ENCODE measurements at places on chromosomes 1 and 21. TPM values are rescaled to one million over a fixed set of nuclear protein-coding genes. Genes with fewer than 3 reads are reported as not detected.

TTC39A gene
- total RNA-seq, result 15.2 TPM

SERPINC1 gene
- not detected for total RNA-seq

PYCR2 gene
- 24.0 TPM for total RNA-seq

SELENBP1 gene
- total RNA-seq, result 12.7 TPM

LRRC71 gene
- total RNA-seq, result 1.2 TPM

IVL gene
- total RNA-seq, result not detected

SMIM1 gene
- 0.92 TPM for total RNA-seq

TCEA3 gene
- total RNA-seq, result 2.3 TPM

HUNK gene
- 8.1 TPM for total RNA-seq

TXNIP gene
- total RNA-seq, result 93.9 TPM

S100A3 gene
- total RNA-seq, result not detected

NRDC gene
- total RNA-seq, result 101 TPM

KLHDC8A gene
- total RNA-seq, result 28.8 TPM

CELSR2 gene
- 40.8 TPM for total RNA-seq

SLC35F3 gene
- total RNA-seq, result 7.8 TPM

AUNIP gene
- 2.3 TPM for total RNA-seq

BRINP3 gene
- 117 TPM for total RNA-seq

LIN28A gene
- total RNA-seq, result not detected

EPHA2 gene
- total RNA-seq, result 2.5 TPM

KCNN3 gene
- total RNA-seq, result 10.1 TPM

OBSCN gene
- 30.2 TPM for total RNA-seq

C1orf94 gene
- total RNA-seq, result 0.23 TPM

TCHH gene
- total RNA-seq, result 0.23 TPM

KCNJ9 gene
- 18.5 TPM for total RNA-seq

ZCCHC17 gene
- total RNA-seq, result 59.1 TPM

AK5 gene
- total RNA-seq, result 64.4 TPM

TRABD2B gene
- under 0.01 TPM for total RNA-seq

ZNF593OS gene
- not detected for total RNA-seq

ZSWIM5 gene
- total RNA-seq, result 22.1 TPM

RGS1 gene
- total RNA-seq, result 26.1 TPM

CD1C gene
- total RNA-seq, result not detected

KIAA0040 gene
- 1.2 TPM for total RNA-seq

C1QC gene
- 18.0 TPM for total RNA-seq

SMCP gene
- total RNA-seq, result not detected

ADARB1 gene
- total RNA-seq, result 33.4 TPM

VHLL gene
- 0.69 TPM for total RNA-seq

LDLRAD2 gene
- total RNA-seq, result 0.23 TPM

KLHL20 gene
- total RNA-seq, result 30.9 TPM

PEAR1 gene
- 0.92 TPM for total RNA-seq

FNDC10 gene
- 8.3 TPM for total RNA-seq

SNX27 gene
- total RNA-seq, result 85.6 TPM

RNU1-4 gene
- total RNA-seq, result under 0.01 TPM

SV2A gene
- total RNA-seq, result 183 TPM

GUCA2A gene
- not detected for total RNA-seq

MIER1 gene
- 34.1 TPM for total RNA-seq
